Central memory CD8-positive, alpha-beta T cell (primary cell): ENCODE measurements at places on chromosomes 11 and 22.

- no peak for DNase-seq
Observed at GRCh38 chr11:43853781-43854180, 26.9 kb upstream of the ALKBH3 start.

- DNase-seq, result no peak
Observed at GRCh38 chr11:77322506-77322905, 21.0 kb upstream of the GDPD4 start.

DNA sequence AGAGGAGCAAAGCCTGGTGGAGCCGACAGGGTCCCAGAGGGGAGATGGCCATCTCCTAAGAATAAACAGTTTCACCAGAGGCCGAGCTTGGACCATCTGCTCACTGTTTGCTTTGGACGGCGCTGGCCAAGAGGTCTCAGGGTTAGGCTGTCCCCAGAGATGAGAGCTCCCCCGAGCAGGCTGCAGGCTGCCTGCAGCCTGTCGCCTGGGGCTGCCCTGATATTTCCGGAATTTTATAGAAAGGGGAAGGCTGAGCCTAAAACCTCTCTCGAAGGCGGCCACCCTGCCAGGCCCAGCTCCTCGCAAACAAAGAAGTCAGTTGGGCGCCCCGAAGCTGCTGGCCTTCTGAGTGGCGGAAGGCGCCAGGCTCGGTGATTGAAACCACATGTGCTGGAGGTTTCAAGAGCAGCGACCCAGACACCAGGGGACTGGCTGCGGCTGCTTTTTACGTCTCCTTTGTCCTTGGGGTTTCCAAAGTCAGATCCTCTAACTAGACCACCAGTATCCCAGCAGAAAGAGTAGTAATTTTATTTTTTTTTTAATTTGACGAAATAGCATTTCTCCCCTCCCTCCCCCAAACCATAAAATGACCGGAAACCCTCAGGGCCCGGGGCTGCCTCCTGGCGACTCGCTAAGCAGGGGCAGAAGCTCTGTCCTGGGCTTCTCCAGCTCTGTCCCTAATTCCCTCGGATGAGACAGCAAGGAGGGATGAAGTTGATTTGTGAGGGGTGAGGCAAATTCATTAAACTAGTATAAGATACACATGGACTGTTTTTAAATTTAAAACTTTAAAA is 57.4 kb downstream of the CLMP start:
- DNase-seq, result no peak

DNA sequence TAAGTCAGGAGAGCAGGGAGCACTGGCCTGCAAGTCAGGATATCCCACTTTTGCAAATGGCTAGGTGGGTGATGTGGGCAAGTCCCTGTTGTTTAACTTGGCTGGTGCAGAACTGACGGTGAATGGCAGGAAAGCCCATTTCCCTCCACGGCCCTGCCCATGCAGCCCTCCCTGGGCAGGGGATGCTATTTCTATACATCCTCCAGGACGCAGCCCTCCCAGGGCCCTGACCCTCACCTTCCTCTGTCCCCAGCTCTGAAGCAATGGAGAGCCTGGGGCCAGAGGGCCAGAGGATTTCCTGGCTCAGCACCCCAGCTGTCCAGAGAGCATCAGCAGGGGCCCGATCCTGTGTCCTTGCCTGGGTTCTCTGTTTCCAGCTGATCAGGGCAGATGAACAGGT is 91.3 kb downstream of the TSPAN18 start:
- DNase-seq, result no peak

- DNase-seq, result no peak
Observed at GRCh38 chr11:111759778-111760407, 6.3 kb downstream of the PPP2R1B start.

DNA sequence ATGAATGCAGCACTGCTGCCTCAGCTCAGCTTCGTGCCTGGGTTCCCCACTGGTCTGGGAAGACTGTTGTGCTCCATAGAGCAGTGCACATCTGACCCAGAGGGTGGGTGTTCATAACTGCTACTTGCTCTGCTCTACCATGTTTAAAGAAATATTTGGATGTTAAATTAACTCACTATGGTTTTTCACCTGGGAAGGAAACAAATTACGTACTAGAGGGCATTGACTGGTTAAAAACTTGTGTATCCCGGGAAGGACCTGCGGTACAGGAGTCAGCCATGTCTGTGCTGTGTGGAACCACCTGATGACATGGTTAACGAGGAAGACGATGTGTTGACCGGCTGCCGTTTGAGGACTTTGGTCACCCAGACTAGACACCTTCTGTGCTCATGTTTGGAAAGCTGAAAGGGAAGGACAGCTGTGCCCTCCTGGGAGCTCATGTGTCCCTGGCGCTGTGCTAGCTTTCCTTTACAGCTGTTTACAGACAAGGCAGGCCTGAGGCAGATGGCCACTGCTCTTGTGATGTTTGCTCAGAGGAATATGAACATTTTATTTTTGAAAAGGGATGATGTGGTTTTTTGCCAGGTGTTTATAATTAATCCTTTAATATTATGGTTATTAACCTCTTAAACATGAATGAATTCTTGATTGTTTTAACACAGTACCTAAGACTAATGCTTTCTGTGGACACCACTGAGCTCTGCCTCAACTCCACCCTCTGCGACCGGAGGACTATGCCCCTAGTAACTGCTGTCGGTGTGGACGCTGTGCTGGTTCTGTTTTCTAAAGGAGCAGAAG is 14.3 kb upstream of the AIFM3 start:
- DNase-seq, result no peak

DNA sequence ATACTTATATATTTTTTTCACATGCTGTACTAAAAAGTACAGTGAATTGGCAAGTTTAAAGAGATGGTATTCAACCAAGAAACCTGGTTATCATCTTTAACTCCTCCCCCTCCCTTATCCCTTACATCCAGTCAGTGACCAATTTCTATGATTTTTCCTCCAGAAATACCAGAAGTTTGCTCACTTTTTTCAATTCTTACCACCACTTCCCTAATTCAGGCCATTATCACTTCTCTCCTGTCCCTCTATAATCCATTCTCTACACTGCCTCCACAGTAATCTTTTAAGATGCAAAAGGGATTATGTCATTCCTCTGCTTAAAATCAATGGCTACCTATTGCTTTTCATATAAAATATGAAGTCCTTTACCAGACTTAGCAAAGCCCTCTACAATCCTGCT is 62.8 kb downstream of the CEP57 start:
- DNase-seq, result no peak

- no peak for DNase-seq
Observed at GRCh38 chr11:1866776-1867175, 13.9 kb downstream of the LSP1 start.

GRCh38 chr11:69443968-69444364 is 37.5 kb upstream of the LINC01488 start:
- DNase-seq, result no peak

GRCh38 chr11:5737091-5737490 is 843 bp downstream of the OR56B1 start:
- DNase-seq, result no peak

DNA sequence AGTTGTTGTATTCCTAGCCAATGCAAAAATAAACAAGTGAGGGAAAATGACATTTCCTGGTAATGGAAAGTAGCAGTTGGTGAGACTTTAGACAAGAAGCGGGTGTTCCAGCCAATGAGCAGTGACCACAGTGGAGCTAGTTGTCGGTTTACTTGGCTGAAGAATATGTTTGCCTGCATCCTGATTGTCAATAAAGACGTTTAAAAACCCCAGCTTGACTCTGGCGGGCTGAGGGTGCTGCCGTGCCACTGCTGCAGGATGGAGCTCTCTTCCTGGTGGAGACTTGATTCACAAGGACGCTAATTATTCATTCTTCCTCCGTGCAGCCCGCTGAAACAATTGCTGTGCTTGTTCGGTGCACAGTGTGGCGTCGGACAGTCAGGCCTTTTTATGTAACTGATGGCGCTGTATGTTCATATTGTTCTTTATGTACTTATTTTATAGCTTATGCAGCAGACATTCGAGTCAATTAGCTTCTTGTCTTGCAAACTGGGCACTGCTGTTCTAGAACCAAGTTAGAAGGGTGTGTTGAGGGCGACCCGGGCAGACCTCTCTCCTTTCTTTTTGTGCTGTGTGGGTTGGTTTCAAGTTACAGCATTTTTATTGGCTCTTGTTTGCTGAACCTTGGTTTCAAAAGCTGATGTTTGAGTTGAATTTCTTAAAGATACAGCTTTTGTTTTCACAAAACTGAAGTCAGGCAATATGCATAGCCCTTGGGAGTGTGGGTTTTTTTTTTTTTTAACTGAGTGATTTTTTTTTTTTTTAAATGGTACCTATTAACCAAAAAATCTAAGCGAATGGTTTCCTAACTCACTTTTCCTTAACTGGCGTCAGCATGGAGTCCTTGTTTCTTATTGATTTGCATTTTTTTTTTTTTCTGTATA is 153.9 kb downstream of the TEAD1 start:
- no peak for DNase-seq

- DNase-seq, result no peak
Observed at GRCh38 chr11:77250881-77251640, 50.4 kb downstream of the GDPD4 start.

DNA sequence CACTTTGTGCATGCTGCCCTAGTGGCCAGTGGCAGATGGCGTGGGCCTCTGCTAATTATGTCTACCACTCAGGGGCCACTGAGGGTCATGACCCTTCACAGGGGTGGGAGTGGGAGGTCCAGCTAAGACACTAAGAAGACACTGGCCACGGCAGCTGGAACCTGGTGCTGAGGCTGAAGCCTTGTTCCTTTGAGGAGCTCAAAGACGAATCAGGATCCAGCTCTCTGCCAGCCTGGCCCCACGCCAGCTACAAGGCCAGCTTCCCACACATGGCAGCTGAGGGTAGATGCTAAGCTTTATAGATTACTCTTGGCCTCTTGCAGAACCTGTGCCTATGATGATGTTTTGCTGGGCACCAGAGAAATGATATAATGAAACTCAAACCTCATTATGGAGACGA is 226.3 kb downstream of the DSCAML1 start:
- DNase-seq, result no peak

- DNase-seq, result no peak
Observed at GRCh38 chr11:14552089-14552488, 31.9 kb upstream of the PSMA1 start.

DNA sequence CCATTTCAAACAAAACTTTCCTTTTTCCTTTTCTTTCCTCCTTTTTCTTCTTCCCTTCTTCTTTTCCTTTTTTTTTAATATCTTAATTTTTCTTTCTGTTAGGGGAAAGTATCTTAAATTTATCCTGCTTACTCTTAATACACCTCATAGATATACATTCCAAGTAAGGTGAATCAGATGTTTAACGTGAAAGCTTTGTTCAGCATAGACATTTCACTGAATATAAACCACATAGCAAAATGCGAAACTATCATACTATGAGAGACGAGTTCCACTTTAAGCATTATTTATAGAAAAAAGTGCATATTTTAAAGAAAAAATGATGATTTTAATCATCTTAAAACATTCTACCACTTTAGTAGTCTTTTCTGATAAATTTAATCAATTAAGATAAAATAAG is 137.8 kb upstream of the MTMR2 start:
- DNase-seq, result no peak

GRCh38 chr11:112967082-112967481 is 5.9 kb downstream of the NCAM1 start:
- DNase-seq, result no peak

DNA sequence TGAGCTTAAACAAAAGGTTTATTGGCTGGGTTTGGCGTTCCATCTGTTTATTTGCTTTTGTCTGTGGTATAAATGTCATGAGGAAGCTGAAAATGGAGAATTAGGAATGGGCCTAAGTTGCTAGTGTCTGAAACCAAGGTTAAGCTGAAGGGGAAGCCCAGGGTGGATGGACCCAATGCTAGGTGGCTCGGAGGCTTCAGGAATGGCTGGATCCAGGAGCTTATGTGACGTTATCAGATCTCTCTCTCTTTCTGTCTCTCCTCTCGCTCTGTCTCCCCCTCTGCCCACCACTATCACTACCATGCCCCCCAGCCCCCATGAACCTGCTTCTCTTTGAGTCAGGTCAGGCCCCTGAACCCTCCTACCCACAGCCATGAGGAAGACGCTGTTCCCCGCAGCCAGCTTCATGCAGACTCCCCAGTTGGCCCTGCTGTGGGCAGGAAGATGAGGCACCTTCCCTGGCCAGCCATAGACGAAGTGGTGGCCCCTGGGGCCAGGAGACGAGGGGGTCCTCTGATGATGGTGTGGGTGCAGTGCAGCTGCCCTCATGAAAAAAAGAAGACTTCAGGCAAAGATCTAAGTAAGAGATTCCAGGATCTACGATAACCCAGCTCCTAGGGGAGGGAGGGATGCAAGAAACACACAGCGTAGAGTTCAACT is 101.5 kb downstream of the BRD1 start:
- no peak for DNase-seq

- DNase-seq, result no peak
Observed at GRCh38 chr11:21820176-21820575, 372.7 kb upstream of the ANO5 start.

DNA sequence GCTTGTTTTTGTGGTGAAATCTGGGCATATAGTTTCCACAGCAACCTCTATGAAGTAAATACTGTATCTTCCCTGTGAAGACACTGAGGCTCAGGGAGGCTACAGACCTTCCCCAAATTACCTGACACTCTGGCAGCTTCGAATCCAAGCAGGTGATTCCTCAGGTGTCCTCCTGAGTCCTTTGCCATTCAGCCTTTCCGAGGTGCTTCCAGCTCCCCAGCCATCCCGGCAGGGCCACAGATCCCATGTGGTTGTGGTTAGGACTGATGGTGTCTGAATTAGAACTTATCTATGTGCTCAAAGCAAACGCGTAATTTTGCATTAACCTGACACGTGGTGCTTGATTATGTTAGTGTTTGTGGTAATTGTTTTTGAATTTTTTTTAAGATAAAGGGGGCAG is 785.6 kb downstream of the BRD1 start:
- DNase-seq, result no peak

DNA sequence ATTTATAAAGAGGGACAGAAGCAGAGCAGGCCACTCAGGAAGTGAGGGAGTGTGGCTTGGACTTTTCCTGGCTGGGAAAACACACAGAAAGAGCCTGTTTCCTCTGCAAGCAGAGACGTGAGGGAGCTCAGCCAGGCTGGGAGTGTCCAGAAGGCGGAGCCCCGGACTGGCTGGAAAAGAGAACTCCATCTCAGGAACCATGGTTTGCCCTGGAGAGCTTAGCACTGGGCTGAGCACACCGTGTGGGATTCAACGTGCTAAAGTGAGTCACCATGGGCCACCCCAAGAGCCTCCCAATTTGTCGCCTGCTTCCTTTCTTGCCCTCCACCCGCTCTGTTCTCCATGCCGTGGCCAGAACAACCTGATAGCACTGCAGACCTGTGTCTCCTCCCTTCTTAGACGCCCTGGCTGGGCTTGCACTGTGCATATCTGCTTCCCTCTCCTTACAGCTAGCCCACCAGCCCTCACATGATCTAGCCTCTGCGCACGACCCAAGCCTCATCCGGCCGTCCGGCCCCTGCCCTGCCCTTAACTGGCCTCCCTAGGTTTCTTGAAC is 51.8 kb downstream of the GALNT18 start:
- no peak for DNase-seq

DNA sequence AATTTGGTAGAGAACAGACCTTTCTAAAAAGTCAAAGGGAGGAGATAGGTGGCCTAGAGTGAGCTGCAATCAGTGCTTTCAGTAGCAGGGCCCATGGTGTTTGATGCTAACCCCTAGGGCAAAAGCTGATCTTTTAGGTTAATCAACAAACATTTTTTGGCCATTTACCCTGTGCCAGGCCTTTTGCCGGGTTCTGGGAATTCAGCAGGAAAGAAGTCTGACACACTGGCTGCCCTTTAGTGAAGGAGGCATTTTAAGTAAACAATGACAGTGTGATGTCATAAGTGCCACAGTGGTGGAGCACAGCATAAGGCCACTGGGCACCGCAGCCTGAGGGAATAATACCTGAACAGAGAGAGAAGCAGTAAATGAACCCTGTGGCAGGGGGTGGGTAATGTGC is 29.0 kb downstream of the C22orf31 start:
- DNase-seq, result no peak
